Activated CD8-positive, alpha-beta memory T cell treated with anti-CD3 and anti-CD28 coated beads for 36 hours (primary cell): ENCODE measurements at places on chromosomes 2 and 18. TPM values are rescaled to one million over a fixed set of nuclear protein-coding genes. Genes with fewer than 3 reads are reported as not detected.

Gene TUBA4B
- not detected for total RNA-seq

Gene PSMA8
- total RNA-seq, result 1.6 TPM

Gene PCARE
- total RNA-seq, result not detected

Gene COL4A3
- not detected for total RNA-seq

Gene BOLL
- total RNA-seq, result not detected

Gene ICOS
- total RNA-seq, result 80.0 TPM

Gene GLI2
- not detected for total RNA-seq

Gene ABCB11
- total RNA-seq, result not detected

Gene FAM161A
- 8.3 TPM for total RNA-seq

Gene SPATA3
- total RNA-seq, result 0.21 TPM

Gene OBSL1
- 1.2 TPM for total RNA-seq

Gene ALK
- not detected for total RNA-seq

Gene SCN9A
- not detected for total RNA-seq

Gene HOXD9
- total RNA-seq, result not detected

Gene DCDC2C
- not detected for total RNA-seq

Gene AFTPH
- 39.4 TPM for total RNA-seq

Gene NCKAP5
- not detected for total RNA-seq

Gene PIK3C3
- 59.4 TPM for total RNA-seq

Gene CCDC88A
- 11.6 TPM for total RNA-seq

Gene MTCL1
- total RNA-seq, result 1.1 TPM

Gene CYTIP
- total RNA-seq, result 245 TPM

Gene GAD1
- 0.55 TPM for total RNA-seq

Gene IL36RN
- total RNA-seq, result not detected

Gene LYPD6
- total RNA-seq, result not detected

Gene CACNB4
- total RNA-seq, result 0.08 TPM

Gene REG1A
- not detected for total RNA-seq

Gene OXER1
- not detected for total RNA-seq

Gene PAIP2B
- total RNA-seq, result 1.9 TPM

Gene GBX2
- not detected for total RNA-seq

Gene GKN1
- total RNA-seq, result not detected

Gene NMUR1
- 0.06 TPM for total RNA-seq

Gene EFEMP1
- total RNA-seq, result not detected

Gene SEPTIN10
- 0.65 TPM for total RNA-seq

Gene CXCR1
- not detected for total RNA-seq

Gene ZNF396
- 0.99 TPM for total RNA-seq
